ENCODE measurements at places on chromosomes 5 and 9.

- no peak for DNase-seq
These were observed 40.6 kb downstream of the ACTL7B start for GRCh38 chr9:108815156-108815555.

GRCh38 chr5:53893626-53894025 is 333.2 kb downstream of the NDUFS4 start:
- no peak for DNase-seq

- no peak for DNase-seq
These were observed 85.4 kb downstream of the TMEM161B start for GRCh38 chr5:88183255-88183654.

- DNase-seq: no peak
These were observed 139.8 kb downstream of the ELAVL2 start for GRCh38 chr9:23686257-23686656.

DNA sequence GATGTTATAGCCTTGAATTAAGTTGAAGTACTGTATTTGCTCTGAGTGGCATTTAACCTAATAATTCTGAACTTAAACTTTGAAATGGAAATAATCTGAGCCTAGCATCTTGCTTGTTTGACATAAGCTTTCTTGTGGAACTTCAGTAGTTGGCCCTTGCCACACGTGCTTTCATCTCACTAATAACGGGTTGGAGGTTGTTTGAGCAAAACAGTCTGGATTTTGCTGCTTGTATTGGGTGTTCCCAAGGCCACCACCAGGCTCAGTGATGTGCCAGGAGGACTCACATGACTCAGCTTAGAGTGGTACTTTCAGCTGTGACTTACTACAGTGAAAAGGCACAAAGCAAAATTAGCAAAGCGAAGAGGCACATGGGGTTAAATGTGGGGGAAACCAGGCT is 35.7 kb downstream of the SECISBP2 start:
- no peak for DNase-seq

GRCh38 chr5:91016954-91017700 is 366.0 kb downstream of the ARRDC3 start:
- DNase-seq: no peak

DNA sequence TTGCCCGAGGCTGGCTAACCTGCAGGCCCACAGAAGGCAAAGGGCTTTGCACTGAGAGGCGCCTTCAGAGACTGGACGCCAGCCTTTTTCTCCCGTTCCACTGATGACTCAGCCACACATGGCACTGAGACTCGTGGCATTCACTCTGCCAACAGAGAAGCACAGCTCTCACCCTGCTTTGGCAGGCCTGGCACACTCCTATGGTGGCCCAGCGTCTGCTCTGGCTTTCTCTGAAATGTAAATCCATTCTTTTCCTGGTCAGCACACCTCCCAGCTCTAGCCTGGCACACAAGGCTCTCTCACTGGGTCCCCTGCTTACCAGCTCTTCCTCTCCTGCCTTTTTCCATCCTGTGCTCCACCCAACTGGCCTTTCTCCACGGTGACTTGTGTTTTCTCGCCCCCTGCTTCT is 5.9 kb upstream of the MELK start:
- no peak for DNase-seq

DNA sequence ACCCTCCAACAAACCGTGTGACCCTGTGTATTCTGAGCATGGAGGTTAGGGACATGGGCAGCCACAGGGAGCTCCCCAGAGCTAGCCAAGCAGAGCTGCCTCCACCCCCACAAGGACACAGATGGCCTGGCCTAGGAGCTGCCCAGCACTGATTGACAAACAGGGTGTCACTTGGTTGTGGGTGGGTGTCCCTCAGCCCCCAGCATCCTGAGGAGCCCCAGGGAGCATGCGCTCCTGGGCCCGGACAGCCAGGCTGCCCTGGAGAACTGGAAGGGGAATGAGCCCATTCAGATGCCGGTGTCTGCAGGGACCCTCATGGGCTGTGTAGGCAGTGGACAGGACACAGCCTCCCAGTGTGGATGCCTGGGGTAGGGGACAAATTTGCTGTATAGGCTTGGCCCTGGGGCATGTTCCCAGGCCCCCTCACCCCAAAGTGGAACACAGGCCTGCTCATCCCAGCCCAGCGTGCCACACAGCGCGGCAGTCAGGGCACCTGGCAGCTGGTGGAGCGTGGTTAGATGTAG is 124.8 kb upstream of the LMX1B start:
- no peak for DNase-seq

- no peak for DNase-seq
These were observed 70.0 kb downstream of the MPDZ start for GRCh38 chr9:13209498-13209897.

Data from GM19239 (cell line).